Upper lobe of left lung (tissue), 6 donors: ENCODE measurements at places on chromosomes 6 and 20. TPM values are rescaled to one million over a fixed set of nuclear protein-coding genes. Genes with fewer than 3 reads are reported as not detected.

GRCh38 chr6:83429857-83430610 lies 817 bp downstream of the ME1 start:
- no peak for DNase-seq

DNA sequence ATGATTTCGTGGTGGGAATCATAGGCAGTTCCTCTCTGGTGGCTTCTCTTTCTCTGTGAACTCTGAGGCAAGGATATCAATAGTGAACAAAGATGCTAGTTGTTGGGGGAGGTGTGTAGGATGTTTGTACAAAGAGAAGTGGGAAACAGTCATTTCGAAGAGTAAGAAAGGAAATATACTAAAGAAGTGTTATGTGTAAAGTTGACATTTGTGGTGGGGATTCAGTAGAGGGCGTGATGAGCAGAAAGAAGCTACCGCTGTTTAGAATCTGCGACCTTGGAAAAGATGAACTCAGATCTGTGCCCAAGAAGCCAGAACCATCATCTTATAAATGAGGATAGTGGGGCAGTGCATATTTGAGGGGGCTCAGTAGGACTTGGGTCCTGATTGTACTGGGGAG lies 11.4 kb downstream of the SLC35F1 start:
- no peak for DNase-seq

DNA sequence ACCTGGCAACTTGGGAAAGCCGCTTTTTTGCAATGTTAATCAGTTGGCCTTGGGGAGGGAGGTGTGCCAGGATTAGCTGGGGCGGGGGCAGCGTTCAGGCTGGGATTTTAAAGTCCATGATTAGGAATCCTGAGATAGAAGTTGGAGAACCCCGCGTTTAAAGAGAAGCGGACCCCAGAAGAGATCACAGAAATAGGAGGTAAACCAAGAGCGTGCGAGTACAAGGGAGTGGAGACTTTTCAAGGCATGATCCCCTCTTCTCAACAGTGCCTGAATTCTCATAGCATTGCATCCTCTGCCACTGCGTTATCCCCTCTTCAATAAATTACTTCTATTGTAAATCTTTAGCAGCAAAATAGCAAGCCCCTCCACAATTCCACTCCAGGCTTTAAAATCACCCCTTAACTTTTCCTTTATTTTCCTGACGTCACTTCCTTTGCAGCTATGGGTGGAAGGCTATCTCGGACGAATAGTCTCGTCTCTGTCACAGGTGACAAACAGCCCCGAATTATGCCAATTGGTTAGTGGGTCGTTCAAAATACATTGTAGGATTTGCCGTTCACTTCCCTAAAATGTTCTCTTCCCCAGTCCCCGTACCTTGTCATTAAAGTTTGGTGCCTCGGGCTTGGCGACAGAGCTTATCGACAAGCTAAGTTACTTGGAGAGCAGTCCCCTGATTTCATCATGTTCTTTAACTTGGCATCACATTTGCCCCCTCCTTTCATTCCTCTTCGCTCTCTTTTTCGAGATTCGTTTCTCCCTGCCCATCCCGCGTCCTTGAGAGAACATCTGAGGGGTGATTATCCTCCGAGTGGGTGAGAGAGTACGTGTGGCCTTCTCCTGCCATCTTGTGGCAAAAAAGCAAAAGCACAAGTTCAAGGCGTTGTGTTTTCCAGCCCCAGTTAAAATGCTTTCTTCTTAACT lies 17.1 kb downstream of the OR2B2 start:
- peak; percentile 68 for DNase-seq

GRCh38 chr20:5402903-5403531 lies 86.3 kb upstream of the PROKR2 start:
- DNase-seq, result no peak

GRCh38 chr6:54107470-54108090 lies 3.7 kb upstream of the MLIP start:
- DNase-seq, result no peak

DNA sequence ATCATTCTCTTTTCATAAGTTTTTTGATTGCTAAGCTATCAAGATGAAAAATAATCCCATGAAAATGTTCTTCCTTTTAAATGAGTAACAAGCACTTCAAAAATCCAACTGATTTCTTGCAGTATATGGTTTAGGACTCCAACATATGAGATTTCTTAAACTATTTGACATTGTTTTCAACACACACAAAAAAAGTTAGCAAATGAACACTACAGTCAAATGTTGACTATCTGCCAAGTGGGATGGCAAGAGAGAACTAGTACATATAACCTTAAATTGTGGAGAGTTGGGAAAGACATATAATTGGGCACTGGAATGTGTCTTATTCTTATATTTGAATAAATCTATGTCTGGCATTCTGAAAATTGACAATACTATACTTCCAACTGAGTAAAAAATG lies 15.6 kb downstream of the COL21A1 start:
- no peak for DNase-seq

GRCh38 chr6:23561732-23562131 lies 564.3 kb upstream of the NRSN1 start:
- DNase-seq, result no peak

DNA sequence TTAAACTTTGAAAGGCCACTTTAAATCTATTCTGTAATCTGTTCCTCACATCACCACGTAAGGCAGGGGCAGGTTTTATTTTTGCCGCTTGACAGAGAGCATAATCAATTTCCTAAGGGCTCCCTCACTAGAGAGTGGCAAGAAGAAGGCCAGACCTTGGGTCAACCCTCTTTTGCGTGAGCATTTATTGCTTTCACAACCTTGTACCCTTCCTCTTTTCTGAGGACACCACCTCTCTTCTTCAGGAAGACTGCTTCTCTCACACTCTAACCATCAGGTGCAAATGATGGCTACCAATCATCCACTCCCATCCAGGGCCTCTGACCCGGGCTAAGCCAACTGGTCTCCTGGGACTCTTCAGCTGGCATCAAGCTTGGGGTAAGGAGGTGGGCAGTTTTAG lies 25.2 kb upstream of the QKI start:
- DNase-seq, result no peak

GRCh38 chr6:43877463-43878126 lies 107.6 kb downstream of the VEGFA start:
- no peak for DNase-seq

Gene DUSP15
- total RNA-seq, result 1.5 TPM

Gene APOBEC2
- not detected for total RNA-seq

Gene SRMS
- total RNA-seq, result not detected

Gene TFAP2A
- 0.69 TPM for total RNA-seq

Gene PBOV1
- total RNA-seq, result not detected

Gene HLA-F
- 168 TPM for total RNA-seq
